Renal cortical epithelial cell (primary cell): ENCODE measurements at places on chromosomes 4 and X. TPM values are rescaled to one million over a fixed set of nuclear protein-coding genes. Genes with fewer than 3 reads are reported as not detected.

ZNF182 gene
- total RNA-seq = 3.3 and 10.0 TPM in 2 replicates

DNA sequence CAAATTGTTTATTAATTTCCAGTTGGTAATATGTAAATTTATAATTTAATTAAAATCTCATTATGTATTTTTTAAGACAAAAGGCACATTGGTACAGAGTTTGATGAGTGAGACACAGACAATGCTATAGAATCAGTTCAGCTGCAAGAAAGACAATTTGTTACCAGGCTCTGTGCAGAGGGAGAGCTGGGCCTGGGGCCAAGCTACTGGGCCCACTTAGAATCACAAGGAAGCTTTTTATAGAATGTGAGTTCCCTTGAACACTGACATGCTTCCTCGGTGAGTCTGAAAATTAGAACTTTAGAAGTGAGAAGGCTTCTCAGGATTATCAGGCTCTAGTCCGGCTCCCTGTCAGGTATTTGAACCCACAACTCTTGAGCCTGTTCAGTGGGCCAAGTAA is 129.0 kb downstream of the AFF2 start:
- DNase-seq = no peak

PPBP gene
- total RNA-seq = 1.6 TPM in 1 of 2 replicates, not detected in the other

- DNase-seq = no peak
Observed at GRCh38 chr4:20678400-20678799, 21.9 kb upstream of the PACRGL start.

ADH7 gene
- not detected in 2 replicates for total RNA-seq

DNA sequence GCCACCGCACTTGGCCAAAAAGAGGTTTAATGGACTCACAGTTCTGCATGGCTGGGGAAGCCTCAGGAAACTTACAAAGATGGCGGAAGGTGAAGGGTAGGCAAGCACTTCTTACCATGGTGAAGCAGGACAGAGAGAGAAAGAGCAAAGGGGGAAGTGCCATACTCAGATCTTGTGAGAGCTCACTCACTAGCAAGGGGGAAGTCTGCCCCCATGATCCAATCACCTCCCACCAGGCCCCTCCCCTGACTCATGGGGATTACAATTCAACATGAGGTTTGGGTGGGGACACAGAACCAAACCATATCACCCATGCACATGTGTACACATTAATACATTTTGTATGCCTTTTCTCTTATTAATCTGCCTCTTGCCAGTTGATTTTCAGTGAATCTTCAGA is 77.2 kb upstream of the HSD17B10 start:
- no peak for DNase-seq

PDGFRA gene
- 0.20 and 0.35 TPM in 2 replicates for total RNA-seq

- no peak for DNase-seq
Observed at GRCh38 chr4:122041312-122041711, 89.5 kb upstream of the TRPC3 start.

- DNase-seq = peak; percentile 17
Observed at GRCh38 chrX:43707812-43708548, 51.9 kb downstream of the MAOA start.

KLHL4 gene
- total RNA-seq = 2.6 and 3.6 TPM in 2 replicates

GRCh38 chr4:166198516-166199310 is 325.7 kb downstream of the TLL1 start:
- DNase-seq = no peak

DNA sequence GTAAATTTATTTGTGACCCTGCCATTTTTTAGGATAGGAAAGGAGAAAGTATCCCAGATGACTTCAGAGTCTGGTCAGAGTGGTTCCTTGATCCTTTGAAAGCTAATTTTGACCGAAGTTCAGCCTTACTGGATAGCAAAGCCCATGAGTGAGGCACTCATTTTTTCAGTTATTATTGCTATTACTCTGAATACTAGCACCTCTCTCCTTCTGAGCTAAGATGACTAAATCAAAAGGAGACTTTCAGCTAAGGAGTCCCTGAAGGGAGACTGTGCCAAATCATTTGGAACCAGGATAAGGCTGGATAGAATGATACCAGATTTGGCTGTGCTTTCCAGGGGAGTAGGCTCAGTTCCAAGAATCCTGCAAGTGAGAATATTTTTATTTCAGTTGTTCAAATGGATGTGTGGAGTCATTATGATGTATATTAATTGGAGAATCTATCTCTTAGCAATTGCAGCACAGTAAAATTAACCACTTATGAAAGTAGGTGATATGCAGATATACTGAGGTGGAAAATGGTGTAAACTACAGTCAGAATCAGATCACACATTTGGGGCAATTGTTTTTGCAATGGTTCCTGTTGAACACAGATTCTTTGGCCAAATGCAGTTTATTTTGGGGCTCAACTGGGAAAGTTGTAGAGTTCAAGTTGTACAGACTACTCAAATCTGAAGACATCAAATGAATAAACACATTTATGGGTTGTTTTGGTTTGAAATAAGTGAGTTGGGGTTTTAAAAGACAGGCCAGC is 1.2 kb downstream of the P2RY10 start:
- DNase-seq = no peak

GRCh38 chrX:13825178-13825762 is 8.4 kb upstream of the GPM6B start:
- DNase-seq = no peak

NLRP2B gene
- total RNA-seq = not detected in 2 replicates

DNA sequence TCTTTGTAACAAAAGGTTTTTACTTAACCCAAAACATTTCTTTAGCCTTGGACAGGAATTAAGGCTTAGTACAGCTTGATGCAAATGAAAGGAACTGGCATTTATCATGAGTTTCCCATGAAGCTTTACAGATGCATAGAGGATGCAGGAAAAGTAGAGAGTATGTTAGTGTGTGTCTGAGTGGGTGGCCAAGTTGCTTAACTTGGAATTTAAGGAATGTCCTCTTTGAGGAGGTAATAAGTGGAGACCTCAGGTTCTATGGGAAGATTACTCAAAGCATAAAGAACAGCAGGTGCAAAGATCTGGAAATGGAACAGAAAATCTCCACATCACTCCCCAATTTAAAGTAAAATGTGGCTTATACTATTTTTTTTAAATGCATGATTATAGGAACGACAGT is 457.9 kb downstream of the KCNIP4 start:
- DNase-seq = peak; percentile 54

KIAA1210 gene
- total RNA-seq = not detected in 2 replicates

- no peak for DNase-seq
Observed at GRCh38 chr4:95415346-95415771, 133.4 kb downstream of the UNC5C start.

- DNase-seq = peak; percentile 94
Observed at GRCh38 chr4:110483516-110483915, 7.6 kb downstream of the ENPEP start.
